ENCODE measurements at places on chromosomes 11 and 22. TPM values are rescaled to one million over a fixed set of nuclear protein-coding genes. Genes with fewer than 3 reads are reported as not detected.

- no peak overlapping the region for H3K27ac ChIP-seq
- peaks cover 19% of the 10 kb centered on the region for H3K27me3 ChIP-seq
- no peak for DNase-seq
- H3K4me3 ChIP-seq = no peak overlapping the region
- H3K4me1 ChIP-seq = no peaks in the 10 kb centered on the region
- H3K36me3 ChIP-seq = no peaks in the 10 kb centered on the region
These were observed 38.9 kb upstream of the NTM start for GRCh38 chr11:131331546-131331945.

DNA sequence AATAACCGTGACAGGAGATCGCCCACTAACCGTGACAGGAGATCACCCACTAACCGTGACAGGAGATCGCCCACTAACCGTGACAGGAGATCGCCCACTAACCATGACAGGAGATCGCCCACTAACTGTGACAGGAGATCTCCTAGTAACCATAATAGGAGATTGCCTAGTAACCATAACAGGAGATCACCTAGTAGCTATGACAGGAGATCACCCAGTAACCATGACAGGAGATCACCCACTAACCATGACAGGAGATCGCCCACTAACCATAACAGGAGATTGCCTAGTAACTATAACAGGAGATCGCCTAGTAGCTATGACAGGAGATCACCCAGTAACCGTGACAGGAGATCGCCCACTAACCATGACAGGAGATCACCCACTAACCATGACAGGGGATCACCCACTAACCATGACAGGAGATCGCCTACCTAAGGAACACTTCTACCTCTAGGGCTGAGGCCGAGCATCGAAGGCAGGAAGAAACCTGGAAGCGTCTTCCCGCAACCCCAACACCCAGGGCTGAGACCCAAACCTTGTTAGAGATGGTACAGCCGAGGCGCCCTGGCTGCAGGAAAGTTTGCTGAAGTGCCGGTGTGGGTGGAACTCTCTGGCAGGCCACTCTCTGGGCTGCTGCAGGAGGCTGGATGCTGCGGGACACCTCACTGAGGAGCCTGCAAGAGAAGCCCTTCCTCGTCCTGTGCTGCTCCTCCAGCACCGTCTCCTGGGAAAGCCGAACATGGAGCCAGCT lies 67.5 kb upstream of the THY1 start:
- peaks cover 60% of the 10 kb centered on the region for H3K27me3 ChIP-seq
- no peak for DNase-seq
- no peak overlapping the region for H3K27ac ChIP-seq

- no peak within 1 kb of the TSS for H3K27ac ChIP-seq
- peak within 1 kb of the TSS; percentile 79 for H3K4me3 ChIP-seq
- DNase-seq = no peak
- peaks cover 5% of the 10 kb centered on the region for H3K4me1 ChIP-seq
These were observed at the start of gene KCNC1 for GRCh38 chr11:17734418-17734911. TSS of gene KCNC1 (plus strand) at chr11:17734781. CDS start at chr11:17736003, 1,222 bp downstream.

DNA sequence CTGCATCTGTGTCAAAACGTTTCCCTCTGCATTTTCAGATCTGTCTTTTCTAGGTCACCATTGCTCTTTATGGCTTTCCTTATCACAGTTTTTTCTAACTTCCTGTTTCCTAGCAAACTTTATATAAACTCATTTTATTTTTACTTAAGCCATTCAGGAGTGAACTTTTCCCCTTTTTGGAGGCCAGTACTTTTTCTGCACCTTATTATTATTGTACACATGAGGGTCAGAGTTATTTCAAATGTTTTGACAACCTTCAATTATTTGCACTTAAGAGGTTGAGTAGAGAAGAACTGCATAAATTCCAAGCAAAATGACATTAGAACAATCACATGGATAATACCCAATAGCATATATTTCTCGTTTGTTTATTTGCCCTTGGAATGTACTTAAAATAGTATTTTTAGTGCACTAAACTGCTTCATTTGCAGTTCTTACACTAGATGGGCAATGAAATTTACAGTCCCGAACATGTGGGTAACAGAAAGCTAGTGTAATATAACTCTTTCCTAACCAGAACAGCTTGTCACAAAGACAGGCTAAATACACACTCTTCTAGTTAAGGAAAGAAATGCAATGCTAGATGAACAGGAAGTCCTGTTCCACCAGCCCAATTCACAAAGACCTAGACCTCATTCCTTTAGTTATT lies 79.5 kb downstream of the UBASH3B start:
- no peak overlapping the region for H3K27ac ChIP-seq
- DNase-seq = no peak
- H3K36me3 ChIP-seq = no peaks in the 10 kb centered on the region
- H3K27me3 ChIP-seq = no peaks in the 10 kb centered on the region
- peaks cover 11% of the 10 kb centered on the region for H3K4me1 ChIP-seq

DNA sequence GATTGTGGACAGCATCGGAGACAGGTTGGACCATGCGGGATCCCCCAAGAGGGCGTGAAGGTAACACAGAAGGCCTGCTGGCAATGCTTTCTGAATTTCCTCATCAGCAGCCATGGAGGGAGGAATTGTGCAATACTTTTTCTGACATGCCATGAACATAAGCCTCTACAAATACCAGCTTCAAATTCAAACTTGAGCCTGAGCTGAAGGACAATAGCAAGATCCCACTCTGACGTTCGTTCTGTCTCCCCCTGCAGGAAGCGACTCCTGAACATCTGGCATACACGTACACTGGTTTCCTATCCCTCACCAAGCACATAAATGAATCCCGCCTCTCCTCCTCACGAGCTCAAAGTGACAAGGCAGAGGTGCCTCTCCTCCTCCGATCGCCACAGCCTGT lies 312.2 kb downstream of the BRD1 start:
- H3K4me3 ChIP-seq = no peak overlapping the region
- no peaks in the 10 kb centered on the region for H3K36me3 ChIP-seq
- DNase-seq = no peak
- H3K4me1 ChIP-seq = peaks cover 7% of the 10 kb centered on the region

DNA sequence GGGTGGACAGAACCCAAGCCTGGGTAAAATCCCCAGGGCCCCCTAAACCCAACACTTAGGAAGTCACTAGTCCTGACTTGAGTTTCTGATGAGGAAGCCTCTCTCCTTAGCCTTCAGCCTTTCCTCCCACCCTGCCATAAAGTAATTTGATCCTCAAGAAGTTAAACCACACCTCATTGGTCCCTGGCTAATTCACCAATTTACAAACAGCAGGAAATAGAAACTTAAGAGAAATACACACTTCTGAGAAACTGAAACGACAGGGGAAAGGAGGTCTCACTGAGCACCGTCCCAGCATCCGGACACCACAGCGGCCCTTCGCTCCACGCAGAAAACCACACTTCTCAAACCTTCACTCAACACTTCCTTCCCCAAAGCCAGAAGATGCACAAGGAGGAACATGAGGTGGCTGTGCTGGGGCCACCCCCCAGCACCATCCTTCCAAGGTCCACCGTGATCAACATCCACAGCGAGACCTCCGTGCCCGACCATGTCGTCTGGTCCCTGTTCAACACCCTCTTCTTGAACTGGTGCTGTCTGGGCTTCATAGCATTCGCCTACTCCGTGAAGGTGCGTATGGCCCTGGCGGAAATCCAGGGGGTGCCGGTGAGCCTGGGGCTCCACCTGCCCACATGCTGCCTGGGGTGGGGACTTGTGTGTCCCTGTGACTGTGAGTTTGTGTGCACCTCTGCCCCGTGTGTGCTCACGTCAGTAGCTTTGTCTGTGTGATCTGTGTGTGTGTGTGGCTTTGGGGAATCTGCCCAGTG lies at the start of gene IFITM1:
Gene IFITM1 (plus strand): TSS at position 254 of the 767 bp plus-strand sequence. CDS start 131 bp downstream, at position 385.
- peaks cover 37% of the 10 kb centered on the region for H3K27me3 ChIP-seq
- H3K4me3 ChIP-seq = peak within 1 kb of the TSS; percentile 92
- H3K27ac ChIP-seq = peak within 1 kb of the TSS; percentile 78
- H3K4me1 ChIP-seq = peaks cover 47% of the 10 kb centered on the region
- DNase-seq = no peak

- peaks cover 28% of the 10 kb centered on the region for H3K27me3 ChIP-seq
- no peak overlapping the region for H3K27ac ChIP-seq
- H3K4me3 ChIP-seq = no peak overlapping the region
These were observed 8.6 kb upstream of the CD3E start for GRCh38 chr11:118295815-118296454.

Gene ACP2
- 41.1 TPM for total RNA-seq

DNA sequence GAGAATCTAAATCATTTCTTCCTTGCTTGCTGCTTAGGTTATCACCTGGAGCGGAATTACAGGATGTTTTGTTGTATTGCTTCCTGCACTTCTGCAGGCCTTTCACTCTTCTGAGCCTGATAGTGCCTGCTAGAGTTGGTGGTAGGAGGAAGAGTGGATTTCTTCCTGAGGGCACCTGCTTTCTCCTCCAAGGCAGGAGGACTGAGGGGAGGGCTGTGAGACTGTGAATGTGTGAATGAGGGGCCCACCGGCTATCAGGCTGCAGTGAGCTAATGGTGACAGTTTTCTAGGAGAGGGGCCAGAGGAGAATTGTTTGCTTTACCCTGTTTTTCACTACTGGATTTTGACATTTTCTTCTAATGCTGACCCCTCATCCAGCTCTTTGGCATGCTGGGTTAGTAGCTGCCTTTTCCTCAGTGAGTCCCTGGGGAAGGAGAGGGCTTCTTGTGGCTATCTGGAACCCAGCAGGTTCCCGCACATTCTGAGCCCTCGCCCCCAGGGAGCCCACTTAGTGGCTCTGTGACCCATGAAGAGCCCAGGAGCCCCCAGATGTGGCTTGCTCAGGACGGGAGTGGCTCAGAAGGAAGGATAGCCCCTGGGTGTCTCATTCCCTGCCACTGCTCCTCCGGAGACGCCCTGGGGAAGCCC lies 39.1 kb downstream of the DIXDC1 start:
- DNase-seq = no peak
- H3K4me1 ChIP-seq = peaks cover 23% of the 10 kb centered on the region
- H3K27me3 ChIP-seq = peaks cover 4% of the 10 kb centered on the region
- peak overlapping the region; percentile 86 for H3K27ac ChIP-seq

DNA sequence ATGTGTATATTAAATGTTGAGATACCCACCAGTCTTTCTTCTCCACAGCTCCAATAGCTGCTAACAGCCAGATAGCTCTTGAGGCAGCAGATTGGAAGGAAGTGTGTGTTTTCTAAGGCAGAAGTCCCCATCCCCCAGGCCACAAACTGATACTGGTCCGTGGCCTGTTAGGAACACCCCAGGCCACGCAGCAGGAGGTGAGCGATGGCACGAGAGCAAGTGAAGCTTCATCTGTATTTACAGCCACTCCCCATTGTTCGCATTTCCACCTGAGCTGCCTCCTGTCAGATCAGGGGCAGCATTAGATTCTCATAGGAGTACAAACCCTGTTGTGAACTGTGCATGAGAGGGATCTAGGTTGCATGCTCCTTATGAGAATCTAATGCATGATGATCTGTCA lies 12.7 kb downstream of the CCDC73 start:
- no peak overlapping the region for H3K4me3 ChIP-seq
- no peaks in the 10 kb centered on the region for H3K36me3 ChIP-seq
- H3K27me3 ChIP-seq = peaks cover 4% of the 10 kb centered on the region
- no peak for DNase-seq

GRCh38 chr11:33907421-33907820 lies 15.5 kb upstream of the LMO2 start:
- H3K36me3 ChIP-seq = no peaks in the 10 kb centered on the region
- no peak for DNase-seq
- peaks cover 5% of the 10 kb centered on the region for H3K27me3 ChIP-seq
- no peak overlapping the region for H3K4me3 ChIP-seq

Gene C1QTNF4
- 0.43 TPM for total RNA-seq

DNA sequence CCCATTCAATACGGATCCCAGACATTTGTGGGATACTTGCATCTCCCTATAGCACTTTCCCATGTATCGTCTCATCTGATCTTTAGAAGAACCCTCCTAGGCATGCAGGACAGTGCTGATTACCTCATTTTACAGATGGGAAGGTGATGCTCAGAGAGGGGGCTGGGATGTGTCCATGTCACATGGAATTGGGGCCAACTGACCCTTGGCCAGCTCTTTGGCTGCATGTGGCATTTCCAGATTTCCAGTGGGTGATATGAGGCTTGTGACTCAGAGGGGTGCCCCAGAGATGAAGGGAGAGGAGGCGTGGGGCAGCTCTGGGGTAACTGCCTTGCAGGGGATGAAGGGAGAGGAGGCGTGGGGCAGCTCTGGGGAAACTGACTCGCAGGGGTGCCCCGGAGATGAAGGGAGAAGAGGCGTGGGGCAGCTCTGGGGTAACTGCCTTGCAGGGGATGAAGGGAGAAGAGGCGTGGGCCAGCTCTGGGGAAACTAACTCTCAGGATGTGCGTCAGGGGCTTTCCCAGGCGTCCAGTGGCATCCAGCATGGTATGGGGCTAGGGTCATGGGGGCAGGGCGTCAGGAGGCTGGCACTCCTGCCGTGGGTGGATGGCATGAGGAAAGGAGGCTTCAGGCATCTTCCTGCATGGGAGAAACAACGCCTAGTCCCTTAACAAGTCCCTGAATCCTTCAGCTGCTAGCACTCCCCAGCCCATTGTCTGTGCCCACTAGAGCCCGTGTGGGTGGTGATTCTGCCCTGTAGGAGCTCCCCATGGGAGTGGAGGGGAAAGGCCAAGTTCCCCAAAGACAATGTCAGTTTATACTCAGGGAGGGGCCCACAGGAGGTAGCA lies 11.9 kb upstream of the CERK start:
- peaks cover 20% of the 10 kb centered on the region for H3K27me3 ChIP-seq
- H3K27ac ChIP-seq = peak overlapping the region; percentile 24

DNA sequence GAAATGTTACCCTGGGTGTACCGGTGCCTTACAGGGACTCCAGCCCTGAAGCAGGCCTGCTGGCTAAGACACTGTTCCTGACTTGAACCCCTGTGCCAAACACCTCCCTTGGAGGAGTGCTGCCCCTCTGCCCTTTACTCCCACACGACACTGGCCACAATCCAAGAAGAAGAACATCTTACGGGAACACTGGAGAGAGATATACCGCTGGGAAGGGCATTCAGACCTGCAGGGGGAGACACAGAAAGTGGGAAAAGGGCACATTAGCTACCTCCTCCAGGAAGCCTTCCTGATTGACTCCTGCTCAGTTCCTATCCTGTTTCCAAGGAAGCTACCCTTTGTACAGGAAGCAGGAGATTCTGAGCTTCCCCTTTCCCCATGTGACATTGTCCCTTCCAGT lies 18.7 kb downstream of the TMPRSS13 start:
- peaks cover 38% of the 10 kb centered on the region for H3K4me1 ChIP-seq
- DNase-seq = no peak
- H3K27me3 ChIP-seq = peaks cover 6% of the 10 kb centered on the region
- H3K4me3 ChIP-seq = no peak overlapping the region

- H3K36me3 ChIP-seq = no peaks in the 10 kb centered on the region
- peaks cover 4% of the 10 kb centered on the region for H3K27me3 ChIP-seq
- H3K4me1 ChIP-seq = peaks cover 29% of the 10 kb centered on the region
- no peak overlapping the region for H3K4me3 ChIP-seq
These were observed 11.3 kb upstream of the GDPD5 start for GRCh38 chr11:75536786-75537641.

- H3K4me1 ChIP-seq = no peaks in the 10 kb centered on the region
- no peak overlapping the region for H3K27ac ChIP-seq
- peaks cover 63% of the 10 kb centered on the region for H3K27me3 ChIP-seq
- no peak for DNase-seq
- no peak overlapping the region for H3K4me3 ChIP-seq
These were observed 83.9 kb upstream of the USP47 start for GRCh38 chr11:11757909-11758308.

- DNase-seq = no peak
- no peak overlapping the region for H3K27ac ChIP-seq
- H3K27me3 ChIP-seq = peaks cover under 1% of the 10 kb centered on the region
- H3K4me3 ChIP-seq = no peak overlapping the region
- H3K36me3 ChIP-seq = no peaks in the 10 kb centered on the region
- no peaks in the 10 kb centered on the region for H3K4me1 ChIP-seq
These were observed 62.6 kb upstream of the WT1 start for GRCh38 chr11:32497951-32498350.

All from type B pancreatic cell (in vitro differentiated cells).